Left lung (tissue), 14 donors: ENCODE measurements at places on chromosomes 5 and 9. TPM values are rescaled to one million over a fixed set of nuclear protein-coding genes. Genes with fewer than 3 reads are reported as not detected.
A peak's percentile ranks its signal among the peaks of the same experiment; 100 is the strongest.

Gene MLANA
- total RNA-seq: not detected

Gene PLEKHG4B
- 1.2 TPM for total RNA-seq

Gene CA9
- 0.26 TPM for total RNA-seq

Gene KIF27
- total RNA-seq: 8.8 TPM

Gene PCDHGA7
- 1.7 TPM for total RNA-seq

Gene IFNA13
- total RNA-seq: not detected

Gene PLGRKT
- total RNA-seq: 23.2 TPM

Gene NAIP
- total RNA-seq: 18.7 TPM

Gene SLC6A19
- total RNA-seq: not detected

Gene MAT2B
- 61.1 TPM for total RNA-seq

Gene MELK
- total RNA-seq: 4.9 TPM

Gene FGD3
- total RNA-seq: 29.9 TPM

Gene FER
- 27.0 TPM for total RNA-seq

- peaks cover 45% of the 10 kb centered on the region for H3K27me3 ChIP-seq
- H3K36me3 ChIP-seq: no peaks in the 10 kb centered on the region
- peak within 1 kb of the TSS; percentile 44 for H3K4me3 ChIP-seq
- DNase-seq: no peak
- peak within 1 kb of the TSS; percentile 55 for H3K27ac ChIP-seq
These were observed at the start of gene ABO for GRCh38 chr9:133275105-133276000. ABO (minus strand) TSS chr9:133275201.

DNA sequence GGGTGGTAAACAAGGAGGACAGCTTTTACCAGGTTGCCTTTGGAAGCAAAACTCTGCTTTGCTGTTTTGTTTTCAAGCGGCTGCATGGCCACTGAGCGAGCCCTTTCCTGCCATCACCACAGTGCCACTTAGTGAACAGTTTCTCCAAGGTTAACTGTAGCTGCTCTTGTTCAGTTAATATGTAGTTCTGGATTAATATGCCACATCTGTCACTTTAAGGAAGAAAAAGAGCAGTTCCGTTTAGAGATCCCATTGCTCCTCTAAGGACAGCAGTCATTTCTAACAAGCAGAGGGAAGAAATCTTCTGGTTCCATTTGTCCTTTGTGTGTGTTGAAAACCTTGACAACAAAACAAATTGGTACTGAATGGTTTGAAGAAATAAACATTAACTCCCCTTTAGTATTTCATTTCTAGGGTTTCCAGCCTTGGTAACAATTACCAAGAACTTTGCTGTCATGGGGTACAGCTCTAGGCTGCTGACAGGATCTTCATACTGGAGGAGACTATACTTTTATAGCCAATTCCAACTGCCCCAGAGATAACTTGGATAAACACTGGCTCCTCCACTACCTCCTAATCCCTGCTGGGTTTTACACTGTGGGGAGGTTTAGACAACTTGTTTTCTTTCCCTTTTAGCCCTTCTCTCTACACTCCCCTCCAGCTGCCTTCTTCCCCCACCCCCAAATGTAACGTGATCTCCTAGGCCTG, 10.3 kb upstream of the ABL1 start:
- DNase-seq: peak; percentile 89
- no peaks in the 10 kb centered on the region for H3K36me3 ChIP-seq
- H3K27ac ChIP-seq: peak overlapping the region; percentile 28
- peaks cover 18% of the 10 kb centered on the region for H3K4me1 ChIP-seq
- no peak overlapping the region for H3K4me3 ChIP-seq

GRCh38 chr9:71796100-71796767, 27.9 kb upstream of the CEMIP2 start:
- no peaks in the 10 kb centered on the region for H3K4me1 ChIP-seq
- H3K27me3 ChIP-seq: no peaks in the 10 kb centered on the region
- no peak for DNase-seq
- H3K27ac ChIP-seq: no peak overlapping the region
- no peaks in the 10 kb centered on the region for H3K36me3 ChIP-seq

- DNase-seq: no peak
- no peaks in the 10 kb centered on the region for H3K27me3 ChIP-seq
- peaks cover 13% of the 10 kb centered on the region for H3K4me1 ChIP-seq
These were observed 63.6 kb upstream of the DIRAS2 start for GRCh38 chr9:90706230-90706629.

- DNase-seq: no peak
- H3K4me1 ChIP-seq: peaks cover 24% of the 10 kb centered on the region
- H3K4me3 ChIP-seq: peak overlapping the region; percentile 53
- no peaks in the 10 kb centered on the region for H3K36me3 ChIP-seq
These were observed 1.7 kb downstream of the DBN1 start for GRCh38 chr5:177471610-177472356.

DNA sequence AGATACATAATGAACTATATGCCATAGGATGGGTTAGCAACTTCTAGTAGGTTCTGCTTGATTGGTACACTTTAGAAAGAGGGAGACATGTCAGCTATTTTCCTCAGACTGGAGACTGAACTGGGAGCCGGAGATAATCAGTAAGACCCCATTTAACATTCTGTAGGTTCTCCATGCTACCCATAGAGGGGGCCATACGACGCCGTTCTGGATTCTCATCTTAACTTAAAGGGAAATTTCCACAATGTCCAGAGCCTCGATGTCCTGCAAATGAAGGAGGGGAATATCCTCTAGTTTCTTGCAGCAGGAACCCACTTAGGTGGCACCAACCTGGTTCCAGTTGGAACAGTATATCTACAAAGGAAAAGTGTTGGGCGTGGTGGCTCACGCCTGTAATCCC, 22.3 kb upstream of the NPM1 start:
- no peaks in the 10 kb centered on the region for H3K4me1 ChIP-seq
- H3K36me3 ChIP-seq: no peaks in the 10 kb centered on the region
- no peak overlapping the region for H3K4me3 ChIP-seq
- H3K27ac ChIP-seq: no peak overlapping the region
- peaks cover 23% of the 10 kb centered on the region for H3K27me3 ChIP-seq

- H3K36me3 ChIP-seq: no peaks in the 10 kb centered on the region
- no peaks in the 10 kb centered on the region for H3K27me3 ChIP-seq
- H3K4me1 ChIP-seq: peaks cover 4% of the 10 kb centered on the region
These were observed 195.0 kb downstream of the ARHGEF28 start for GRCh38 chr5:73821003-73821402.

GRCh38 chr5:169395136-169395535, 94.2 kb upstream of the SLIT3 start:
- H3K4me3 ChIP-seq: no peak overlapping the region
- H3K27ac ChIP-seq: no peak overlapping the region
- peaks cover 2% of the 10 kb centered on the region for H3K27me3 ChIP-seq
- no peaks in the 10 kb centered on the region for H3K36me3 ChIP-seq

GRCh38 chr5:111743988-111744387, 13.0 kb downstream of the NREP start:
- H3K4me1 ChIP-seq: peaks cover 11% of the 10 kb centered on the region
- no peaks in the 10 kb centered on the region for H3K36me3 ChIP-seq
- H3K27me3 ChIP-seq: no peaks in the 10 kb centered on the region
- H3K4me3 ChIP-seq: no peak overlapping the region
- H3K27ac ChIP-seq: no peak overlapping the region

GRCh38 chr9:135736979-135737839, 35.2 kb downstream of the KCNT1 start:
- H3K36me3 ChIP-seq: no peaks in the 10 kb centered on the region
- H3K4me1 ChIP-seq: no peaks in the 10 kb centered on the region
- no peak for DNase-seq

GRCh38 chr9:71990466-71990865, 69.9 kb downstream of the C9orf57 start:
- H3K4me3 ChIP-seq: no peak overlapping the region
- H3K4me1 ChIP-seq: no peaks in the 10 kb centered on the region
- no peaks in the 10 kb centered on the region for H3K27me3 ChIP-seq

DNA sequence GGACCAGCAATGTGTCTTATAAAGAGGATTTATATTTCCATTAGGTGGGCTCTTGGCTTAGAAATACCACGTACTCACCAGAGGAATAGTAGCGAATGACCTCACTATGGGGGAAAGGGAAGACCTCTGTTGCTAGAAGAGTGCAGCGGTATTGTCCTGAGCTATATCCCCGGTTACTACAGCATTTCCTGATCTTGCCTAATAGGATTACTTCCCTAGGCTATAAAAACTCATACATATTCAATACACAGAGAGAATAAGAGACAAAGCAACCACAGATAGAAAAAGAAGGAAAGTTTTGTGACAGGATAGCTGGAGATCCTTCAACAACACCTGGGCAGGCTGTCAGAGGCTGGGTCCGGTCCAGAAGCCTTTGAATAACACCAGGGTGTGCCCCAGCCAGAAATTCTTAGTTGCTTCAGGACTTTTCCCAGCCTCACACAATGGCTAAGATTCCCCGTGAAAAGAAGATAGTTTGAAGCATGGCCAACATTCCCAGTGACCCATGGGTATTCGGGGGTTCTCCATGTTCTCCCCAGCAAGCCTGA, 85.4 kb downstream of the TRIM36 start:
- H3K36me3 ChIP-seq: no peaks in the 10 kb centered on the region
- no peak for DNase-seq
- H3K4me3 ChIP-seq: no peak overlapping the region
- no peak overlapping the region for H3K27ac ChIP-seq
- no peaks in the 10 kb centered on the region for H3K4me1 ChIP-seq

DNA sequence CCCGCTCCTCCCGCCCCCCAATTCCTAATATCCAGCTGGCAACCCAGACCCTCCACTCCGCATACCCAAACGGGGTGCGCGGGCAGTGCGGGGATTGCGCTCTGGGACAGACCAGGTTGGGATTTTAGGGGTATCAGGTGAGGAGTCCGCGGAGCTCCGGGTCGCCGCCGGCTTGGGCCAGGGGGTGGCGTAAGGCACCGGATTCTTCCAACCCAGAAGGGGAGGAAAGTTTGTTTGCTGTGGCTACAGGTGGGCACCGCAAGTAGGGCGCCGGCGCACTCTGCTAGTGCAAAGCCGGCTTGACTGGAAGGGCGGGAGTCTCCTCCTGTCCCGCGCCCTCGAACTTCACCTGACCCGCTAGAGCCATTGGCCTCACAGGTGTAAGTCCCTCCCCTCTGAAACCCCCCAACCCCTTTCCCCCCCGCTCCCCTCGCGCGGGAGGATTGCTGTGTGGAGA, 709 bp downstream of the IQGAP2 start:
- peak overlapping the region; percentile 89 for H3K27ac ChIP-seq
- H3K36me3 ChIP-seq: no peaks in the 10 kb centered on the region
- peak overlapping the region; percentile 67 for H3K4me3 ChIP-seq
- H3K27me3 ChIP-seq: no peaks in the 10 kb centered on the region
- peaks cover 4% of the 10 kb centered on the region for H3K4me1 ChIP-seq

GRCh38 chr9:83706676-83707517, 861 bp downstream of the UBQLN1 start:
- H3K27ac ChIP-seq: peak overlapping the region; percentile 99
- H3K27me3 ChIP-seq: no peaks in the 10 kb centered on the region
- H3K4me3 ChIP-seq: peak overlapping the region; percentile 77

GRCh38 chr9:120558454-120558853, 21.5 kb downstream of the CDK5RAP2 start:
- no peaks in the 10 kb centered on the region for H3K27me3 ChIP-seq
- no peak overlapping the region for H3K4me3 ChIP-seq
- H3K36me3 ChIP-seq: no peaks in the 10 kb centered on the region
- no peak overlapping the region for H3K27ac ChIP-seq
- DNase-seq: no peak

- no peaks in the 10 kb centered on the region for H3K27me3 ChIP-seq
- DNase-seq: no peak
- no peak overlapping the region for H3K27ac ChIP-seq
- H3K4me1 ChIP-seq: peaks cover 7% of the 10 kb centered on the region
- H3K4me3 ChIP-seq: no peak overlapping the region
These were observed 15.4 kb upstream of the SMIM15 start for GRCh38 chr5:61177716-61178115.

- no peak overlapping the region for H3K4me3 ChIP-seq
- H3K4me1 ChIP-seq: no peaks in the 10 kb centered on the region
- no peaks in the 10 kb centered on the region for H3K36me3 ChIP-seq
- DNase-seq: no peak
- no peak overlapping the region for H3K27ac ChIP-seq
These were observed 3.4 kb upstream of the AGTPBP1 start for GRCh38 chr9:85745203-85745602.

GRCh38 chr9:33332011-33332410, 41.7 kb downstream of the NFX1 start:
- H3K4me3 ChIP-seq: no peak overlapping the region
- no peak for DNase-seq
- no peaks in the 10 kb centered on the region for H3K4me1 ChIP-seq
- H3K27me3 ChIP-seq: no peaks in the 10 kb centered on the region
- H3K27ac ChIP-seq: no peak overlapping the region

GRCh38 chr5:179300581-179301180, 44.6 kb downstream of the ADAMTS2 start:
- no peaks in the 10 kb centered on the region for H3K36me3 ChIP-seq
- DNase-seq: no peak
- H3K27ac ChIP-seq: peak overlapping the region; percentile 13
